ENCODE measurements at places on chromosomes 16 and 17. TPM values are rescaled to one million over a fixed set of nuclear protein-coding genes. Genes with fewer than 3 reads are reported as not detected.

DNA sequence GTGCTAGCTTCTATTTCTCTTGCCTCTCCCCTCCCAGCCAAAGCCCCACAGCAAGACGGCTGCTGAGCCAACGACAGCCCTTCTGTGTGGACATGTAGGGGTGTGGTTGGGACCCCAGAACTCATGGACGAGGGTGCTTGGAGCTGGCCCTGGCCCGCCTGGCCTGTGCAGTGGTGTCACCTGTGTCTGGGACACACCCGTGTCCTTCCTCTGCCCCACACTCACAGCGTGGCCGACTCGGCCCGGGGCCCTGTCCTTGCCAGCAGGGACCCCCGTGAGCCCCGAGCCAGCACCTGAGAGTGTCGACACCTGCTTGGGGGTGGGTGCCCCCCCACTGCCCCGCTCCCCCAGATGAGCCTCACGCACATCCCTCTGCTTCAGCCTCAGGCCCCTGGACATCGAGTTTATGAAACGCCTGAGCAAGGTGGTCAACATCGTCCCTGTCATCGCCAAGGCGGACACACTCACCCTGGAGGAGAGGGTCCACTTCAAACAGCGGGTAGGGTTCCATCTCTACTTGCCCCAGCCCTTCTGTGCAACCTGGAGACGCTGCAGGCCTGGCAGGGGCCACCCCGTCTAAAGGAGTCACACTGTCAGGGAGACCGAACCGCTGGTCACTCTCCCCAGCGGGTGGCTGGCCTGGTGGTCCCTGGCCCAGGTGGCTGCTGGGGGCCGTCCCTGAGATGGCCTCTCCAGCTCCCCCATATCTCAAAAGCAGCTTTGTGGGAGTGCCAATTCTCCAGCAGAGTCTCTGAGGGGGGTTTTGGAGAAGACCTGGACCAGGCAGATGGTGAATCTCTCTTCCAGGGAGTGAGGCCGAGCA, 349.8 kb downstream of the SEC14L1 start:
- DNase-seq, result no peak

DNA sequence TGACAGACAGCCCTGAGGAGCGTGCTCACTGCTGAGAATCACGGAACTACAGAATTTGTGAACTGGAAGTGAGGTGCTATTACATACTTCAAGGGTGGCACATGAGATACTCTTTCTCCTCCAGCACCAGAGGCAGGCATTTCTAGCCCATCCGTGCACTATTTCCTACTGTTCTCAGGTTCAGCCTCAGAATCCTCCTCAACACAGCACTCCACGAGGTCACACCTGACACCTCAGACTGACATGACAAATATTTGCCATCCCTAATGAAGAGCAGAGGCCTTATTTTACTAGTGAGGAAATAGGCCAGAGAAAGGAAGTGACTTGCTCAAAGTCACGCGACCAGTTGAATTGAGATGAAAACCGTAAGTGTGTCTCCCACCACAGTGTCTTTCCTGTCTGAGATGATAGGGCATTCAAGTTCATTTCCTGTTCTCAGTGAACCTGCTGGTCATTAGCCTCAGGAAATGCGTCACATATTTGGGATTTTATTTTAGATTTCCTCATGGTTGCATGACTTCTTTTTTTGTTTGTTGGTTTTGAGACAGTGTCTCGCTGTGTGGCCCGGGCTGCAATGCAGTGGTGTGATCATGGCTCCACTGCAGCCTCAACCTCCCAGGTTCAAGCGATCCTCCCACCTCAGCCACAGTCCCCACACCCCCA, 23.6 kb downstream of the SEZ6 start:
- DNase-seq, result no peak

DNA sequence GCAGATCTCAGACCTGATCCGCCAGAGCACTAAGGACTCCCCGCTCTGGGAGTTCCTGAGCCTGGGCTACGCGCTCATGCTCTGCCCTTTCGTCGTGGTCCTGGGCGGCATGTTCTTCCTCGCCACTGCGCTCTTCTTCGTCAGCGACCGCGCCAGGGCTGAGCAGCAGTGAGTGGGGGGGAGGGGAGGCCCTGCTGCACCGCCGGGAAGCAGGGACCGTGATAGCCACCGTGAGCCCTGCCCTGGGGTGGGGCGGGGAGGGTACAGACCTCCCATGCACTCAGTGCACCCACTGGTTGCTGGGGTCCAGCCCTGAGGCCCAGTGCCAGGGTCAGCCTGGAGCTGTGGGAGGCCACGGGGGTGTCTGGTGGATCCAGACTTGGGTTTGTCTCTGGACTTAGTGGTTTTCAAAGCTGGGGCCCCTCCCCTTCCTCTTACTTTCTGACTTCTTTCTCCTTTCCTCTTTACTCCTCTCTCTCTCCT, 18.9 kb downstream of the MYBBP1A start:
- DNase-seq, result no peak

GRCh38 chr16:10181196-10182162, 749 bp downstream of the GRIN2A start:
- DNase-seq, result peak; percentile 71

DNA sequence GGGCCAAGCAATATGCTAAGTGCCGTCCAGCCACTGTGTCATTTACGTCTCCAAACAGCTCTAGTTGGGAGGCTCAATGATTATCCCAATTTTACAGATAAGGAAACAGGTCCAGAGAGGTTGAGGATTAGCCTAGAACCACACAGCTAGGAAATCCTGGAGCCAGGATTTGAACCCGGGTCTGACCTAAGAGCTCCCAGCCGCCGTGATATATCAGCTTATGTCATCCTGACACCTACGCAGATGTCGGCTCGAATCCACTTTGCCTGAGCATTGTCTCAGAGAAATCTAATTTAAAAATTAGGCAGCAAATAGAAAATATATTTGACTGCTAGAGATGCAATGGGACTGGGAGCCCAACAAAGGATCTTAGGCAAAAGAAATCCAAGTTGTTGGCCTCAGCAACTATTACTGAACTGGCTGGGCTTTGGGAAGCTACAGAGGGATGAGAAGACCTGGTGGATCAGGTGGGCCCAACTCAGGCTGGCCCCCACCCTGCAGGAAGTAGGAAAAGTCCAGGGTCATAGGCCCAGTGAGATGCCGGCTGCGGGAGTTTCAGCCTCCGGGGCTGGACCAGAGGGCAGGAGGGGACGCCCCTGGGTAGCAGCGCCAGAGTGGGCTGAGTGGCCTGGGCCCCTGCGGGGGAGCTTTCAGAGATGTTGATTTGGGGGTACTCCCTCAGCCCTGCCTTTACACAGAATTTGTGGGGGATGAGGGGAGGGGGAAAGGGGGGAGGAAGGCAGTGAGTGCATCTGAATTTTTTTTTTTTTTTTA, 35.1 kb upstream of the IL21R start:
- DNase-seq, result no peak

DNA sequence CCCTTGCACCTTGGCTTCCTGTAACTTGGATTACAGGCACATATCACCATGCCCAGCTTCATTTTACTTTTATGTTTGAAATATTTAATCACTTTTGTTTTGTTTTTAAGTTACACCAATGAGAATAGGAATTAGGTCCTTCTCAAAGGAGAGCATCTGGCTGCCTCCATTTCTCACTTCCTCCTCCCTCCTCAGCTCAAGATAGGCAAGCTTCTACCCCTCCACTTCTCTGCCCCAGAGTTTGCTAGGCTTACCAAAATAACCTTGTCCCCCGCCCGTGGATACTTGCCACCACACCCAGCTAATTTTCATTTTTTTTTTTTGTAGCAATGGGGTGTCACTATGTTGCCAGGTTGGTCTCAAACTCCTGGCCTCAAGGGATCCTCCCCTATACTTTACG, 17.9 kb downstream of the GABARAPL2 start:
- DNase-seq, result no peak

DNA sequence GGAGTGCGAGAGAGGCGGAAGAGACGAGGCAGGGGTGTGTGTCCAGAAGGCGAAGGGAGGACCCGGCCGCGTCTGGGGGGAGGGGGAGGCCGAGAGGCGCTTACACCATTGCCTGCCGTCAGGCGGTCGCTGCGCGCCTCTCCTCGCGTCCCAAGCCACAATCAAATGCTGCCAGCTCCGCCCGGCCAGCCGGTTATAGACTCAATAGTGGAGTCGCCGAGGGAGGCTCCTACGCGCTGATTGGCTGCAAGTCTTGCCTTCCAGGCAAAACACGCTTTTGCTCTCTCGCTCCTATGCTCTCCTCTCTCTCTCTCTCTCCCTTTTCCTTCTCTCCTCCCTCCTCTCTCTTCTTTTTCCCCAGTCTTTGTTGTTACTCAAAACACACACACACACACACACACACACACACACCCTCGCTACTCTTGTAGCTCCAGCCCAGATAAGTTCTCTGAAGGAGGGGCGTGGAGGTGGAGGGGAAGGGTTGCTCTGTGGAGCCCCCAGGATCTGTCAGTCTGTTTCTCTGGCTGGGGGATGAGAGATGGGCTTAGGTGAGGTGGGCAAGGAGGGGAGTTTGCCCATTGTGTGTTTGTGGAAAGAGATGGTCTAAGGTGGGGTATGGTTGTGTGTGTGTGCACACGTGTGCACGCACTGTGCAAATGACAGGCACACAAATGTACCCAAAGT, at the start of gene DLX3:
Gene DLX3, minus strand, starts transcription at position 170 of the 684 bp plus-strand sequence. CDS start 226 bp downstream, outside the sequence.
- DNase-seq, result no peak

DNA sequence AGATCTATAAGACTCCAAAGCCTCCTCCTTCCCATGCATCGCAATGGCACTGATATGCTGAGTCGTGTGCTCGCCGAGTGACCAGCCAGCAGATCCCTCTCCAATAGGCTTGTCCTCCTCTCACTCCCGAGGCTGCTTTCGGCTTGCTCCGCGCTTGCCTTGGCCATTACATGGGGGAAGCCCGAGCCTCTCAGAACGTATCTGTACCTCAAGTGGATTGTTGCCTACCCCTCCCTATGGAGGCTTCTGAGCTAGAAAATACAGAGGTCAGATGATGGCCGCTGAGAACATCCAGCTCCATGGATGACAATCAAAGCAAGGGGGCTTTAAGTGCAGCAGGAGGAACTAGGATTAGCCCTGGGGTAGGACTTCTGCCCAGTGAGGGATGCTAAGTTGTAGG, 7.7 kb upstream of the NLRP1 start:
- no peak for DNase-seq

- peak; percentile 29 for DNase-seq
Measured at GRCh38 chr17:70956726-70957125, 787.4 kb downstream of the KCNJ2 start.

DNA sequence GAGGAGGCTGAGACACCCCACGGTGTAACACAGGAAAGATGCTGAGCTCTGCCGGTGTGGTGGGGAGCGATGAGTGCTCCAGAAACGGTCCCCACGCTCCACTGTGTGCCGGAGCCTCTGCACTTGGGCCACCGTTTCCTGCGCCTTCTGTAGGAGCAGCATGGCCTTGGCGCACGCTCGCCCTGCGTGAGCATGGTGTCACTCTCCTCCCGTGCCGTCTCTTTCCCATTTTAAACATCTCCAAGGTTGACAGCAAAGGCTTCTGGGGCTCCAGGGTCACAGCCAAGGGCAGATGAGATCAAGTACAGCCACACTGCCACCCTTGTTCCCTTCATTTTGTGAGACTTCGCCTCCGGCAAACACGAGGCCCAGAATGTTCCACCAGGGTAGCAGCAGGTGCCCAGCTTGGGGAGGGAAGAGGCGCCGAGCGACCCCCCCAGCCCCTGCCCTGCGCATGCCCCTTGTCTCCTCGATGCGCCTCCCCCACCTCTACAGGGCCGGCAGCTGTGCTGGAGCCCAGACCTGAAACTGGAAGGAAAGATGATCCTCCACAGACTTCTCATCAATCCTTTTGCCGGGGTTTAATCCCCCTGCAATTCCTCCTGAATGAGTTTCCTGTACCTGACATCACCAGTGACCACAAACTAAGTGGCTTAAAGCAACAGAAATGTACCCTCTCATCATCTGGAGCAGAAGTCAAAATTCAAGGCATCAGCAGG, 19.9 kb upstream of the OSGIN1 start:
- no peak for DNase-seq

GRCh38 chr16:8552487-8553221, 37.7 kb downstream of the TMEM114 start:
- DNase-seq, result no peak

GRCh38 chr17:49194297-49194607, 16.1 kb downstream of the GNGT2 start:
- no peak for DNase-seq

DNA sequence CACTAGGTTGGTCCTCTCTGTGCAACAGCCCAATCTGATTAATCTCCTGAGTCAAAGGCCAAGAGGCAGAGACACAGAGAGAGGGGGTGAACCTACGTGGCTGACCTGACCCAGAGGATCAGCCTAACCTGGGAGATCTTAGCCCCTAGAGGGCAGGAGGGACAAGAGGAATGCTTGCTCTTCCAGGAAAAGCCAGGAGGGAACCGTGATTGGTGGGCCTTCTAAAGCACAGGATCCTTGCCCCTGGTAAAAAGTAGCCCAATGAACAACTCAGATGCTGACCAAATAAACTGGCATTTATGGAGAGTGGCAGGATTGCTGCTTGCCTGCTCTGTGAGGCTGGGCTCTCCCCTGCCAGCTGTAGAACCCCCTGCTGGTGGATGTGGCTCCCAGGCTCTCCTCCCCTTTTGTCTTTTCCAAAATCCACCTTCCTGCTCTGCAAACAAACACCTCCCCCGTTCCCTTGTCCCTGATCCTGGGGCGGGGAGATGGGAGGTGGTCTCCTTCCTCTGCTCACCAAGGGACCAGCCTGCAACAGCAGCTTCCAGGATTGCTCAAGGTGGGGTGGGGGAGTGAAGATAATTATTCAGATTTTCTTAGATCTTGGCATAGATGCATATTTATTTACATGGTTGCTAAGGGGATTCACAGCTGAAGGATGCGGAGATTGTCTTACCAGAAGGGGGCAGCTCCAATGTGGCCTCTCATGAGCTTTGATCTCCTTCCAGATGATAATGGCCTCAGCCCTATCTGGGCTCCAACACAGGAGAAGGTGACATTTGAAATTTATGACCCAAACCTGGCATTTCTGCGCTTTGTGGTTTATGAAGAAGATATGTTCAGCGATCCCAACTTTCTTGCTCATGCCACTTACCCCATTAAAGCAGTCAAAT, 71.9 kb downstream of the SDR42E1 start:
- no peak for DNase-seq

DNA sequence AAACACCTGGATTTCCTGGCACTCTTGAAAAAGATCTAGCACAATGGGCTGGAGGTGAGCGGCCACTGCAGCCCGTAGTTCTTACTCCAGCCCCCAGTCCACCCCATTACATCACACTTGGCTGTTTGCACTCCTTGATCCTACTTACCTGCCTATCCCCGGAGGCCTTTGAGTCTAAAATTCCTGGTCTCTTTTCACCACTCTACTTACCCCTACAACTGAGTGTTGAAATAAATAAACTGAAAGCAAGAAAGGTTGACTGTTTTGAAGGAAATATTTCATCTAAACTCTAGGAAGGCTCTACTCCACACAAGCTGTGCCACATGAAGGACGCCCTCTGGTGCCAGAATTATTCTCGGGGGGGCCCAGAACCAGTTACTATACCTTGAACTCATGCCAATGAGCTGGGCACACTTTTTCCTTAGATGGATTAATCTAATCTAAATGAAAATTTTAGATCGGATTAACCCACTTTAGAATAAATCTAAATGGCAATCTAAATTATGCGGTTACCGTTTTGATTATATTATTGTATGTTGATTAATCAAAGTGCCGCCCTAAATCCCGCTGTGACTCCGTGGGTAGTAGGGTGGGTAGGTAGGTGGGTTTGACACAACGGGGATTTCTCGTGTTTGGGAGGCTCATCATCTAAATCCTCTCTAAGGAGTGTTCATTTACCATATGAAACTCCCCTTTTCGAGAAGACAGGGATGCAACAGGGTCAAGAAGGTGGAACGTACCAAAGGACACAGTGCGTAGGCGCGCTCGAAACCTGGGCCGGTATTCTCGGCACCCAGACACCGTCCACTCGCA, 651 bp upstream of the EIF1 start:
- DNase-seq, result no peak

Gene TBC1D3H
- polyA plus RNA-seq, result not detected

Gene TBCD
- 69.8 TPM for polyA plus RNA-seq

Gene C1QTNF8
- not detected for polyA plus RNA-seq

Gene RNF222
- 0.09 TPM for polyA plus RNA-seq

Gene ABCA3
- polyA plus RNA-seq, result 18.4 TPM

Gene KRT31
- polyA plus RNA-seq, result 2.3 TPM
